ENCODE measurements at places on chromosomes 4 and X.

DNA sequence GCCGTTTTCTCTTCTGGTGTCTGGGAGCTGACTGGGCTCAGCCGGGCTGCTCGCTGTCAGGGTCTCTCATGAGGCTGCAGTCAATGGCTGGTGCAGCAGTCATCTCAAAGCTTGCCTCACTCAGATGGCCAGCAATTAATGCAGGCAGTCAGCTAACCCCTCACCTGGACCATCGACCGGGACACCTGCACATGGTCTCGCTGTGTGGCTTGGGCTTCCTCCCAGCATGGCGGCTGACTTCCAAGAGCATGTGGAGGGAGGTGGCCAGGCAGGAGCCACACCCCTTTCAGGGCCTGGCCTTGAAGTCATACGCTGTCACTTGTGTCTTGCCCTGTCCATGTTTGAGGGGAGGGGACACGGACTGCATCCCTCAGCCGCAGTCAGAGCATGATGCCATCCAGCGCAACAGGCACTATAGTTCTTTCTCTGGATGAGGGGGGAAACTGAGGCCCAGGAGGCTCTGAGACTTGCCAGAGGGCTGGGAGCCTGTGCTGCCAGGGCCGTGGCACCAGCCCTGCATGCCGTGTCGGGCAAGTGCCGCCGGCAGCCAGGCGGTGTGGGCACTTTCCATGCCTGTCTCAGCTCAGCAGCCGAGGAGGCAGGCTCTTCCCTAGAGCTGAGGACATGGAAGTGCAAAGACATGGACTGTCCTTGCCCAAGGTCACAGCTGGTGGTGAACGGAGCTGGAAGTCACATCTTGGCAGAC lies 201.8 kb downstream of the AFAP1 start:
- DNase-seq: no peak

- DNase-seq: no peak
Observed at GRCh38 chrX:136291824-136292223, 8.9 kb upstream of the ADGRG4 start.

- DNase-seq: no peak
Observed at GRCh38 chr4:170170861-170171260, 81.1 kb upstream of the AADAT start.

GRCh38 chrX:8404926-8405325 lies 59.7 kb upstream of the VCX3B start:
- no peak for DNase-seq

GRCh38 chr4:95272036-95272435 lies 276.7 kb downstream of the UNC5C start:
- DNase-seq: no peak

GRCh38 chr4:122700178-122700725 lies 32.3 kb upstream of the BBS12 start:
- DNase-seq: no peak

DNA sequence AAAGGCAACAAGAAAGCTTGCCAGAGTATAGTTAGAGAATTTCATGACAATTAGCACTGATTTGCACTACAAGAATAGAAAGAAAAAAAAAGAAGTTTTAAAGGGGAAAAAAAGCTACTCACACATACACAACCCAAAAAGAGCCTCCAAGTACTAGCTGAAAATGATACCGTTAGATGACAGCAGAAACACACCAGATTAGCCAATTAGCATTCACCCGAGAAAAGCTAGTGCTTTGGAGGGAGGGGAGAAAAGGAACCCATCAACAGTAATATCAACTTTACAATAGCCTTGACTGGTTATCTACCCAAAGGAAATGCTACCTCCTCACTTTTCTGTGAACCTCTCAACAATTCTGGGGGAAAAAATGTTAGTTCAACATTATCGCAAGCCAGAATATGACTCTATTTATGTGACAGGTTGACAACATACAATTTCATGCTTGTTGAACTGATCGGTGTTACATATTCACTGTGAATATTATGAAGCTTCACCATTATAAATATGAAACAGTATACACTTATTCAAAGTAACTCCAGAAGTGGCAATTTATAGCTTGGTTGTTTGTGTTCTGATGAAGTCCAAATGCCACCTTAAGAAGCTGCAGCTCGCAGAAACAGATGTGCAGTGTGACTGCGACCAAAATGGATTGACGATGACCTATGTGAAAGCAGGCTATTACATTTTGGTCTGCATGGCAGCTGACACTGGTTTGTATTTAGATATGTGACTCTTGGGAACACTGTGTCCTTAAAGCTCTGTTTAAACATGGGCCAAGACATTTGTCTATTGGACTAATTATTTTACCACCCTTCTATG lies 15.9 kb downstream of the PPARGC1A start:
- no peak for DNase-seq

GRCh38 chrX:112259375-112259774 lies 176.8 kb upstream of the TRPC5 start:
- no peak for DNase-seq

DNA sequence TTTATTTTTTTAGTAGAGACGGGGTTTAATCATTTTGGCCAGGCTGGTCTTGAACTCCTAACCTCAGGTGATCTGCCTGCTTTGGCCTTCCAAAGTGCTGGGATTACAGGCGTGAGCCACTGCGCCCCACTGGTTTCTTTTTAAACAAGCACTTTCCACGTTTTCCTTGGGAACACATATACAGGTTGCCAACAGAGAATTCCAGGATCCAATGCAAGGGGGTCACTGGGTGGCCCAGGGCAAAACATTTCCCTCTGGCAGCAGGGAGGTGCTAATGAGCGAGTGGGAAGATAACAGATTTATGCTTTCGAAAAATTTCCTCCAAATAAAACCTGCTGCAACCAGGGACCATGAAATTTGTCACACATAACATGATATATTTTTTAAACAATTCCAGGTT lies 41.1 kb downstream of the ADRA2C start:
- no peak for DNase-seq

DNA sequence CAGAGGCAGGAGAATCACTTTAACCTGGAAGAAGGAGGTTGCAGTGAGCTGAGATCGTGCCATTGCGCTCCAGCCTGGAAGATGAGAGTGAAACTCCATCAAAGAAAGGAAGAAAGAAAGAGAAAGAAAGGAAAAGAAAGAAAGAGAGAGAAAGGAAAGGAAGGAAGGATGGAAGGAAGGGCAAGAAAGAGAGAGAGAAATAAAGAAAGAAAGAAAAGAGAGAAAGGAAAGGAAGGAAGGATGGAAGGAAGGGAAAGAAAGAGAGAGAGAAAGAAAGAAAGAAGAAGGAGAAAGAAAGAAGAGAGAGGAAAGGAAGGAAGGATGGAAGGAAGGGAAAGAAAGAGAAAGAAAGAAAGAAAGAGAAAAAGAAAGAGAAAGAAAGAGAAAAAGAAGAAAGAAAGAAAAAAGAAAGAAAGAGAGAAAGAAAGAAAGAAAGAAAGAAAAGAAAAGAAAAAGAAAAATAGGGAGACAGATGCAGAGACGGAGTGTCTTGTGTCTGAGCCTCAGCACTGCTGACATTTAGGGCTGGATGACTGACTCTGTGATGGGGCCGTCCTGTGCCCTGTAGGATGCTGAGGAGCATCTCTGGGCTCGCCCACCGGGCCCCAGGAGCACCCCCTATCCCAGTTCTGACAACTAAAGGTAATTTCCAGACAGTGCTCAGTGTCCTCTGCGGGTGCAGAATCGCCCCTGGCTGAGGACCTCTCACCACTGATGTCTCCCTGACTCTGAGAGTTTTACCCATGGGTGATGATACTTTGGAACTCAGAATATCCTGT lies 61.7 kb downstream of the CRLF2 start:
- DNase-seq: no peak

DNA sequence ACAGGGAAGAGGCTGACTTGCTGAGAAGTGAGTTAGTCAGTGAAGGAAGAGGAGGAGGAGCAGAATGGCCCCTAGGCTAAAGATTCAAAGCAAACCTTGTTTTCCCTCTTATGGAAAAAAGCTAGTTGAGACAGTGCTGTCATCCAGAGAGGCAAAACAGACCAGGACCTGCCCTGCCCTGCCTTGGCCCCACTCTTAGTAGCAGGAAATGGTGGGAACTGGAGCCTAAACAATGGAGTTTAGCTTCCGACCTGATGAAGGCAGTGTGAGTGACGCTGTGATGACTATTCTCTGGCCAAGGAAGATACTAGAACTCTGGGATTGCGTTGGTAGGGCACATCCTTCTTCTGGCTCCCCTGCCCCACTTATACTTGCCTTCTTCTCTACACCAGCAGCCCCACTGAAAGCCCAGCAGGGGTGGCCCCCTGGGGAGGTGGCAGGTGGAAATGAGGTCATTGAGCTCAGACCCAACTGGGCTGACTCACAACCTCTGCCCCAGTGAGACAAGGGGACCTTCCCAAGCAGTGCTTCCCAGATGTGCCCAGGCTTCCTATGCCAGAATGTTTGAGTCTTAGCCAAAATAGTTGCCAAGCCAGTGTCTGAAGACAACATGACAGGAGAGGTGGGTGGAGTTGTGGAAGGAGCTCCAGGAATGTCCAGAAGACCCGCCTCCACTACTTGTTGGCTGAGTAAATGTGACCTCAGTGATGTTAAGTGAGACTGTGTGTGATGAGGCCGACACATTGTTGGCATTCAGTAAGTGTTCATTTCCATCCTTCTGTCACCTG lies 38.8 kb downstream of the MSN start:
- DNase-seq: no peak

DNA sequence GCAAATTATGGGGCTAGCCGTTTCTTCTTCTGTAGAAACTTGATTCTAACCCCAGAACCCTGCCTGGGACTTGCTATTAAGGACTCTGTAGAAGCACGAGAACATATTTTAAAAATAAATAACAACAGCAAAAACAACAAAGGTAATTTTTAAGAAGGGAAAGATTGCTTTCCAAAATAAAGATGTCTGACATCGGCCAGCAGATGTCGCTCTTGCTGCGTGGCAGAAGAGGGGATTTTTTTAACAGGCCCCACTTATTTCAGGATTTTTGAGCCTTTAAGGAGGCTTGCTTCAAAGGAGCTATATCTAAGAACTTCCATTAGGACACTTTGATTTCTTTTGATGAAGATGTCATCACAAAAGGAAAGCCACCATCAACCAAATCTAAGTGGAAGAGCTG lies 62.8 kb upstream of the EGFL6 start:
- peak; percentile 7 for DNase-seq

- DNase-seq: no peak
Observed at GRCh38 chrX:3388457-3388856, 42.0 kb upstream of the MXRA5 start.

- no peak for DNase-seq
Observed at GRCh38 chrX:124240422-124240821, 92.0 kb upstream of the TEX13D start.

- DNase-seq: no peak
Observed at GRCh38 chr4:91064157-91064853, 937.1 kb downstream of the CCSER1 start.

DNA sequence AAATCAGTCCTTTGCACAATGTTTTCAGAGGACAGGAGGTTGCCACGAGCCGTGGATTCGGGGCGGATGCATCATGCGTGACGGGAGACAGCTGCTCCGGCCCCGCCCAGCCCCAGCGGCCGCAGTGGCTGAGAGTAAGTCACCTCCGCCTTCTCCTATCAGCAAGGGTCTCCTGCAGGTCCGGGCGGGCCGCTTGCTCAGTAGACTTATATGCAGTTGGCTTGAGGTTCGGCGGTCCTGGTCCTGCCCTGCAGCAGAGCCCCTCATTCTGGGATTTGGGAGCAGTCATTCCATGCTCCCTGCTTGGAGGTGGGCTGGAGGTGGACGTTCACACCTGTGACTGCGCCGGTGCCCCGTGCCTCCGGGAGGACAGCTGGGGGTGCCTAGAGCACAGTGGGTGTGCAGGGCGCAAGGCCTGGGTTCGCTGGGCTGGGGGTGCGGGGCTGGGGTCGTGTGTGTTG lies 86.3 kb upstream of the ADRA2C start:
- no peak for DNase-seq

DNA sequence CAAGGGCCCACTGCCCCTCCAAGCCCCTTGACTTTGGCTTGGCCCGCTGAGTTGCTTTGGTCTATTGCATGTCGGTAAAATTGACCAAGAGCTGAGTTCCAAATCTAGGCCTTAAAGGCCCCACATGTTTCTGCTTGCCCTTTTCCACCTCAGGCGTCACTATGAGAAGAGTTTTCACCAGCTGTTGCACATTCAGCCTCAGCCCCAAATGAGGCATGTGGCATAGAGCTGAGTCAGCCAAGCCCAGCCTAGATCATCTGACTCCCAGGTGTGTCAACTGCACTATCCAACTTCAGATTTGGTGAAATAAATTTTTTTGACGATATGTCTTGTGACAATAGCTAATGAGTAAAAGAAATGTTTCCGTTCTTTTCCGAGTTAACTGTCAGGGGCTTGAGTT lies 424.5 kb upstream of the FAM47C start:
- no peak for DNase-seq

- DNase-seq: no peak
Observed at GRCh38 chr4:144687466-144687865, 41.5 kb downstream of the HHIP start.

DNA sequence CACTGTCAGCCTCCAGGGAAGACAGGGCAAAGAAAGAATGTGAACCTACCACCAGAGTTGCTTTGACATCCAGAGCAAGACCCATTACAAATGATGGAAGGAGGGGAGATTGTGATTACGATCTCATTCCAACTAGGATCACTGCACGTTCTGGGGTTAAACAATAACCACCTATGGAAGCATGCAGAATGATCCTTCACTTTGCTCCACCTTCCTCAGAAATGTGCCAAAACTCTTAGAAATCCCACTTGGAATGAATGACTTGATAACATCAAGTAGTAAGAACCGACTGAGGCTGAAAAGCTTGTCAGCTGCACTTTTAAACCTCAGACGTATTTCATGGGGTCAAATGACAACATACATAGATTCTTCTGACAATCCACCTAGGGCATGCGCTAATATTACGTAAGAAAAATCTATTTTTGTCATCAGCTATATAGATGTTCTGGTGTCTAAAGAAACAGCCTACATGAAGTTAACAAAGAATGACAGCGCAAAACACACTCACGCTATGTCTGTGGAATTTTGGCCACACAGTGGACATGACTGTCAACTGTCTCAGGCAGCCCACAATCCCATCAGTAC lies 3.5 kb upstream of the STS start:
- DNase-seq: no peak

DNA sequence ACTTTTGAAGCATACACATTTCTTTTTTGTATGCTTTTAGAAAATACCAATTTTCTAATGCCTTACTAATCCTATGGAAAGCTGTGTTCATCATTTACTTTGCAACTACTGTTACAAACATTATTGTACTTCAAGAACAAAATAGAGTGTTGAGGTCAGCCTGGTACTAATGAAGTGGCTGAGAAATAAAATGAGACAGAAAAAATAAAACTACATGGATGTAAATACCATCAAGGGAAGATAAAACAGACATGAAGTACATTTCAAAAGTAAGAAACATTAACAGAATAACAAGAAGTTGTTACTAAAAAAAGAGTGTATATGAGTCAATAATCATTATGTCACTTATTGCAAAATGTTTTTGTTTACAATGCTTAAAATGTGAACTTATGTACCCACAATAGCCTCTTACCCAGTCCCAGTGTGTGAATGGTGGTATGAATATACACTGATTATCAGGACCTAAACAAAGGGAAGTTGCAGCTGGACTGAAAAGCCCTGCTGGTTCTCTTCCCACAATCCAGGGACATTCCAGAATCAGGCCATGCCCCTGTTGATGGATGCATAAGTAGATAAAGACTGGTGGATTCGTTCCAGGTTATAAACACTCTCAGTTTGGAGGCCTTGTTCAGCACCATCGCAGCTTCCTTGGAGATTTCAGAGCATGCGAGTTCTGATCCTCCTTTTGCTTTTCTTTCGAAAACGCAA lies 2.4 kb upstream of the CSN3 start:
- no peak for DNase-seq
